SK-N-SH (cell line): ENCODE measurements at places on chromosomes 16 and 17. TPM values are rescaled to one million over a fixed set of nuclear protein-coding genes. Genes with fewer than 3 reads are reported as not detected.

SOST gene
- polyA plus RNA-seq, result not detected in 2 replicates

GPR139 gene
- not detected in 2 replicates for polyA plus RNA-seq

KIF2B gene
- polyA plus RNA-seq, result not detected in 2 replicates

DNA sequence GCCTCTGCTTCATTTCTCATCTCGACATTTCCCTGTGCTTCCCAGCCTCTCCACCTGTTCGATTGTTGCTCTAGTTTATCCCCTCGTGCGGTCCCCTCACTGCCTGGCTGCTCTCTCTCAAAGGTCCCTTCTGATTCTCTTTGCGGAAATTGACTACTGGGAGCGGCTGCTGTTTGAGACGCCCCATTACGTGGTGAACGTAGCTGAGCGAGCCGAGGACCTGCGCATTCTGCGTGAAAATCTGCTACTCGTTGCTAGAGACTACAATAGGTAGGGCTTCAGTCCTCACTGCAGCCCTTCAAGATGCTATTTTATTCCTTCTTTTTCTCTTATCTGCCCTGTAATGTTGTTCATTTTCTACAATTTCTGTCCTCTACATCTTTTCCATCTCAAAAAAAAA is 39.4 kb downstream of the DNAH2 start:
- H3K4me1 ChIP-seq, result no peaks in the 10 kb centered on the region
- no peaks in the 10 kb centered on the region for H3K36me3 ChIP-seq
- H3K4me3 ChIP-seq, result no peak overlapping the region
- no peak overlapping the region for H3K27ac ChIP-seq
- H3K27me3 ChIP-seq, result no peaks in the 10 kb centered on the region

GRCh38 chr16:87328846-87329245 is 11.7 kb upstream of the C16orf95 start:
- H3K4me1 ChIP-seq, result no peaks in the 10 kb centered on the region
- H3K27me3 ChIP-seq, result no peaks in the 10 kb centered on the region
- no peak overlapping the region for H3K27ac ChIP-seq

DNA sequence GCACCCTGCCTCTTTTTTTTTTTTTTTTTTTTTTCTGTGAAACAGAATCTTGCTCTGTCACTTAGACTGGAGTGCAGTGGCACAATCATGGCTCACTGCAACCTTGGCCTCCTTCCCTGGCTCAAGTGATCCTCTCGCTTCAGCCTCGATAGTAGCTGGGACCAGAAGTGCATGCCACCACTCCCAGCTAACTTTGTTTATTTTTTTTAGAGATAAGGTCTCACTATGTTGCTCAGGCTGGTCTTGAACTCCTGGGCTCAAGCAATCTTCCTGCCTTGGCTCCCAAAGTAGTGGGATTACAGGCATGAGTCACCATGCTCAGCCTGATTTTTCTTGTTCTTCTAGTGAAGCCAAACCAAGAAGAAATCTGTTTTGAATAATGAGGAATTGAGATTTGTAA is 25.0 kb downstream of the CDK12 start:
- H3K4me3 ChIP-seq, result no peak overlapping the region
- H3K4me1 ChIP-seq, result peaks cover 4% of the 10 kb centered on the region; the same call in 1 of the 2 replicates
- H3K27me3 ChIP-seq, result no peaks in the 10 kb centered on the region

GRCh38 chr17:50053654-50053960 is 2.3 kb upstream of the ITGA3 start:
- H3K4me1 ChIP-seq, result peaks cover 67% of the 10 kb centered on the region
- DNase-seq, result no peak
- no peaks in the 10 kb centered on the region for H3K27me3 ChIP-seq

DNA sequence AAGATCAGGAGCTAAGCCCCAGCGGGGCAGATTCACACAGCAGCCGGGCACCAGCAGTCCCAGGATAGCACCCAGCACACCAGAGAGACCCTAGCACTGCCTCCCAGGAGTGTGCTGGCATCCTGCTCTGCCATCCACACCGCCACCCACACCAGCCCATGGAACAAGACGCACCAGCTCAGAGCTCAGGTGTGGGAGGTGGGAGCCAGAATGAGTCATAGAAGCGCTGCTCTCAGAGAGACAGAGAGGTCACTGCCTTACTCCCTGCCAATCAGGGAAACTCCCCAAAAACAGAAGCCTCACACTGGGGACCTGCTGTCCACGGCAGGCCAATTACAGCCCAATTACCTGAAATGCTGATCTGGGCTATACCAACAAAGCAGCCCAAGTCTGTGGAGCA is 64.9 kb downstream of the CDYL2 start:
- no peaks in the 10 kb centered on the region for H3K36me3 ChIP-seq
- H3K4me1 ChIP-seq, result no peaks in the 10 kb centered on the region
- no peak overlapping the region for H3K4me3 ChIP-seq
- no peak overlapping the region for H3K27ac ChIP-seq
